WTC11 (cell line): ENCODE measurements at places on chromosomes 6 and 20. TPM values are rescaled to one million over a fixed set of nuclear protein-coding genes. Genes with fewer than 3 reads are reported as not detected.
A peak's percentile ranks its signal among the peaks of the same experiment; 100 is the strongest.

The MAFB gene
- total RNA-seq = 5.3 to 6.7 TPM (median 6.5 TPM) in 3 replicates

The CAGE1 gene
- total RNA-seq = 0.07 to 0.30 TPM (median 0.11 TPM) in 3 replicates

DNA sequence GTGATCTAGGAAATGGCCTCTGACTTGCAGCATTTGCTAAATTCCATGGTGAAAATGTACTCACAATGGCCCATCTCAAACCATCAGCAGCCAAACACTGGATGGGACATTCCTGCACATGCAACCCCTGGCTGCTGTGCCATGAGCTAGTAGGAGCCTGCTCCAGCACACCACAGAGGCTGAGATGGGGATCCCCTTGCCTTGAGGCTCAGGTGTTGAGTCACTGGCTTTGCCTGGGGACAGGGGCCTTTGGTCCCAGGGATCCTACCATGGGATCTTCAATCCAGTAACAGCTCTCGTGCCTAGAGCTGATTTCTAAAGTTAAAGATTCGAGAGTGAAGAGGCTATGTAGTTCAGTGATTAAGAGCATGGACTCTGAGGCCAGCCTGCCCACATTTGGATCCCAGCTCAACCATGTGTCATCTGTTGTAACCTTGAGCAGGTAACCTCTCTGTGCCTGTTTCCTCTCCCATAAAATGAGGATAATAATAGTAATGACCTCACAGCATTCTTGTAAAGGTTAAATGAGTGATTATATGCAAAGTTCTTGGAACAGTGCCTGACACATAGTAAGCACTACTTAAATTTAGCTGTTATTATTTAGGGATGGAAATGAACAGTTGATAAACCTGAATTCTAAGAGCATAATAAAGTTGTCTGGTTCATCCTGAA is 16.4 kb downstream of the FOXQ1 start:
- no peak for DNase-seq

GRCh38 chr20:44532981-44533331 is 11.1 kb upstream of the SERINC3 start:
- no peak for DNase-seq

DNA sequence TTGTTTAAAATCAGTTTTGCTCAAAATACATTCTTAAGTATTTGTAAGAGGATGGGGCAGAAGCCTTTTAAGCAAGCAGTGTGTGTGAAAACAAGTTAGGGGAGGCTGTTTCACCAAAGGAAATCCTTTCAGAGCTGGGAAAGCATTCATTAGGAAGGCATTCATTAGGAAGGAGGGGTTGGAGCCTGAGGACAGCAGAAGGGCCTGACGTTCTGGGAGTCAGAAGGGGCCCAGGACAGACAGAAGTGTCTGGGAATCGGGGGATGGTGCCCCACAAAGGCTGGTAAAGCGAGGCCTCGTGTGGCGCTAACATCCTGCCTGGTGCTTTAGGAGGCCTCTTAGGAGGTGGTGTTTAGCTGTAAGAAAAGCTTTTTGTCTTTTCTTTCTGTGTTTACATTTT is 80.6 kb upstream of the NXT1 start:
- DNase-seq = no peak

The VSX1 gene
- 0.23 TPM in 1 of 3 replicates, not detected in the others for total RNA-seq

GRCh38 chr6:79453558-79454042 is 83.6 kb downstream of the LCA5 start:
- no peak for DNase-seq

DNA sequence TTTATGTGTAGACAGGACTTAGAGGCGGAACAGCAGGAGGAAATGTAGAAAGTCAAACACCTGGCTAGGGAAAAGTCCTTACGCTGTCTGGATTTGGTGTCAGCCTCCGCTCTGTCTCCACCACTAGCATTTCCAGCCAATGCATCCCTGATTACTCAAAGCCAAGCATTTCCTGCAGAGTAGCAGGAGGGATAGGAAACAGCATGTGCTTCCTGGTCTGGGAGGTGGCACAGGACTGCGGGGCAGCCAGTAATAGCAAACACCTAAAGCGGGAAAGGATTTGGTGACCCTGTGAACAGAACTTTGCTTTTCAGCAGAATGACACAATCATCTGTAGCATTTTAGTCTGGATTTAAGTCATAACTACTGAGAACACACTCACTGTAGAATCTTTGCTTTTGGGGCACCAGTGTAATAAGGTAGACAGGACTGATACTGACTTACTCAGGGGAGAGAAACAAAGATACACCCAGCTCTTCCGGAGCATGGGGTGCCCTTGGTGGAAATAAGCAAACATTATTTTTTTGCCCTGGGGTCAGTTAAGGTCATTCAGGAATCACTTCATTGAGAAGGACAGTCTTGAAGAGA is 133.3 kb upstream of the AHI1 start:
- DNase-seq = no peak

DNA sequence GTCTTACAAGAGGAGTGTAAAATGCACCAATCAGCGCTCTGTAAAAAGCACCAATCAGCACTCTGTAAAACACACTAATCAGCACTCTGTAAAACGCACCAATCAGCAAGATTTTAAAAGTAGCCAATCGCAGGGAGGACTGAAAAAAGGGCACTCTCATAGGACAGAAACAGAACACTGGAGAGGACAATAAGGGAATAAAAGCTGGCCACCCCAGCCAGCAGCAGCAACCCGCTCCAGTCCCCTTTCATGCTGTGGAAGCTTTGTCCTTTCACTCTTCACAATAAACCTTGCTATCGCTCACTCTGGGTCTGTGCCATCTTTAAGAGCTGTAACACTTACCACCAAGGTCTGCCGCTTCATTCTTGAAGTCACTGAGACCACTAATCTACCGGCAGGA is 1.7 kb upstream of the AIG1 start:
- no peak for DNase-seq

The PARD6B gene
- 29.6 to 38.0 TPM (median 37.5 TPM) in 3 replicates for total RNA-seq

The SAPCD1 gene
- total RNA-seq = 13.3 to 16.9 TPM (median 13.7 TPM) in 3 replicates

The FOXA2 gene
- total RNA-seq = 1.3 to 3.1 TPM (median 1.3 TPM) in 3 replicates

GRCh38 chr20:21719592-21720214 is 14.2 kb downstream of the PAX1 start:
- DNase-seq = peak; percentile 74

The STX16 gene
- total RNA-seq = 89.1 to 116 TPM (median 113 TPM) in 3 replicates

DNA sequence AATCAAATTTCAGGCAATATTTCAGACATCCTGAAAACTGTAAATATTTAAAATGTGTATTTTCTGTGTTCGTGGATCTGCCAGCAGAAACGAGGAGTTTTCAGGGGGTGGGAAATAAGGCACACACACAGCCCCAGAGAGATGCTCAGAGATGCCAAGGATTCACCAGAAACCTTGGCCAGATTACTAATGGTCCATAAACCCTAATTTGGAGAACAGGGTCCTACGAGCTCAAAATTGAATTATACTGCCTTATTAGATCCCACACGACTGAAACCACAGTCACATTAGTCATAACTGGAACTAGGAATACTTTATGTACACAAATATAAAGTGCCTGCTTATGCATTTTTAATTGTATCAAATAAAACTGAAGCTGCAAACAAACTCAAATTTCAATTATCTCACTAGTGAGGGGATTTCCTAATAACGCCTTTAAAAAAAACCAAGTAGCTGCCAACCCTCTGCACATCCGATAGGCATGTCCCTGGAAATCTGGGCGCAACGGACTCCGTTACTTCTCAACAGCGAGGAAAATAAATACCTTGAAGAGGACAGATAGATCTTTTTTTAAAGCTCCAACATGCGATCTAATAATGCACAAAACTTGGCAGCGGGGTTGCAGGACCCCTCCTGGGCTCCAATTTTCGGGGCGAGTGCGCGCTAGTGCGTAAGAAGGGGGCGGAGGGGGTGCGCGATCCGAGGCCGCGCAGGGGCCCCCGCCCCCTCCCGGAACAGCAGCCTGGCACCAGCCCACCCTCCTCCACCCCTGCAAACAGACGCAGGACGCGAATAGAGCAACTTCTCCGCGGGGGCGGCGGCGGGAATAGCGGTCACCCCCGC is 897 bp downstream of the CHD6 start:
- DNase-seq = peak; percentile 22

DNA sequence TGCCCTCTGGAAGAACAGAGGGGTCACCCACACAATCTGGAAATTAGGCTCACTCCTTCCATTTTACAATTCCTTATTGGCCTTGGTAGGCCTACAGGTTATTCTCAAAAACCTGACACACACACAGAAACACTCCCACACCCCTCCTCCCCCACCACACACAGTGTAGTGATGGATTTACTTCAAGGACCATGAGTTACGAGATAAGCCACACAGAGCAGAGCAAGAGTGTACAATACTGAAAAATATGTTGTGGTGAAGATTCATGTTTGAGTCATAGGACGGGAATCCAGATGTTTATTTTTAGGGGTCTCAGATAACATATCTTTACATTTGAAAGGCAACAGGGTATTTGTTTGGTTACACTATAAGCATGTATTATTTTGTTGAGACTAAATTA is 291.9 kb downstream of the PLCB1 start:
- DNase-seq = no peak

GRCh38 chr6:138229663-138230179 is 11.4 kb upstream of the PBOV1 start:
- DNase-seq = no peak

The SNAP91 gene
- total RNA-seq = 0.70 to 1.2 TPM (median 1.1 TPM) in 3 replicates

The ZNF334 gene
- total RNA-seq = 18.7 to 20.1 TPM (median 19.2 TPM) in 3 replicates

DNA sequence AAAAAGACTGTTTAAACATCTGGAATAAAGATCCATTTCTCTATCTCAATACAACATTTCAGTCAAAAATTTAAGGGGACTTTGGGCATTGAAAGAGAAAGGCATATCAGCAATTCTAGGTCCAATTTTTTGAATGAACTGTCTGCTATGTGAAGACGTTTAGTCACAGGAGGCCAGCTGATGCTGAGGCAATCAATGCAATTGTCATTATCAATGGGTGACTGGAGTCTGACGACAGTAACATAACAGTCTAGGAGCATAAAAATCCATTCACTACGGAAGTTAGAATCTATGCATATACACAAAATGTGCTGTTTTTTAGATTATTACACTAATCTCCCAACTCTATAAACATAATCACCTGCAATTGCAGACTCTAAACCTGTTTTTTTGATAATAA is 37.8 kb downstream of the TENT5A start:
- no peak for DNase-seq

The C6orf118 gene
- total RNA-seq = 0.22 to 0.69 TPM (median 0.25 TPM) in 3 replicates

GRCh38 chr6:145977881-145978280 is 13.7 kb upstream of the SHPRH start:
- no peak for DNase-seq

GRCh38 chr20:41733151-41733550 is 115.0 kb upstream of the CHD6 start:
- no peak for DNase-seq
